ENCODE measurements at places on chromosomes 7 and 10. TPM values are rescaled to one million over a fixed set of nuclear protein-coding genes. Genes with fewer than 3 reads are reported as not detected.

GRCh38 chr7:152392254-152392653 is 43.5 kb downstream of the KMT2C start:
- no peaks in the 10 kb centered on the region for H3K27me3 ChIP-seq
- H3K4me3 ChIP-seq: no peak overlapping the region
- H3K27ac ChIP-seq: no peak overlapping the region
- no peaks in the 10 kb centered on the region for H3K36me3 ChIP-seq

DNA sequence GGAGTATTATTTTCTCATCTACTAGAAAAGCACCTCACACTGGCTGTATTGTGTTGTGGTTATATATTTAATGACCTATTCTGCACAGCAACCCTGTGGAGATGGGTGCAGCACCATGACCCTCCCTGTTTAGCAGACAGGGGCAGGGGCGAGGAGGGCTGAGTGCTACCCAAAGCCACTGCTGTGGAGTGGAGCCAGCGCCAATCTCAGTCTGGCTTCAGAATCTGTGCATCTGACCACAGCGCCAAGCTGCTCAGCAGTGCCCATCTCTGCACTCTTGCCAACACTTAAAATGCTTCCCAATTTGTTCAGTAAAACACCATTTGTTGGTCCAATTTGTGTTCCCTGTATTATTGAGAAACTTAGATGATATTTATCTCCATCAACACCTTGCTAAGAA is 239.1 kb downstream of the ZMYND11 start:
- H3K27me3 ChIP-seq: no peaks in the 10 kb centered on the region
- peaks cover 19% of the 10 kb centered on the region for H3K36me3 ChIP-seq
- no peak for DNase-seq
- H3K4me1 ChIP-seq: peaks cover 7% of the 10 kb centered on the region
- no peak overlapping the region for H3K27ac ChIP-seq
- H3K4me3 ChIP-seq: no peak overlapping the region

DNA sequence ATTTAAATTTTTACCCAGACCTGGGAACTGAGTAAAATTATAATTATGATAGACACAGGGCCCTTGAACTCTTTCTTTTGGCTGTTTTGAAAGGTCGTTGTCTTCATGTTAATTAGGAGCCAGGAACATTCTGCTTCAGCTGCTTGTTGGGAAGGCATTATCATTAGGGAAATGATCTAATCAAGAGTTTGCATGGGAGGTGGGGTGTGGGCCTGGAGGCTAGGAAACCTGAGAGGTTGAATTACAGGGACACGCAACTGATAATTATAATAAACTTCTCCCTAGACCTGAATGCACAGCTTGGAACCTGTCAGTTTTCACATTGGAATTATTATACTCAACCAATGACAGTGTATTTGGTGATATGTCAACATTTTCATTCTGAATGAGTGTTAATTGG is 237.7 kb downstream of the CACNB2 start:
- no peaks in the 10 kb centered on the region for H3K27me3 ChIP-seq
- H3K4me1 ChIP-seq: peaks cover 3% of the 10 kb centered on the region
- no peaks in the 10 kb centered on the region for H3K36me3 ChIP-seq
- DNase-seq: no peak
- H3K4me3 ChIP-seq: no peak overlapping the region

DNA sequence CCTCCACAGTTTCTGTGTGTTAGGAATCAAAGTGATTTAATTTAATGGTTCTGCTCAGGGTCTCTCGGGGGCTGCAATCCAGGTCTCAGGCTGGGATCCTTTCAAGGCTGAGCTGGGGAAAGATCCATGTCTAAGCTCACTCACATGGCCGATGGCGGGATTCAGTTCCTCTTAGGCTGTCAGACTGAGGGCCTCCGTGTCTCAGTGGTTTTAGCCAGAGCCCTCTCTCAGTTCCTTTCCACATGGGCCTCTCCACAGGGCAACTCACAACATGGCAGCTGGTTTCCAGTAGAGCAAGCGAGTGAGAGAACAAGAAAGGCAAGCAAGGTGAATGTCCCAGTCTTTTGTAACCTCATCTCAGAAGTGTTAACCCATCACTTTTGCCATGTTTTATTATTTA is 26.9 kb downstream of the CAV1 start:
- H3K4me3 ChIP-seq: no peak overlapping the region
- no peak for DNase-seq
- no peaks in the 10 kb centered on the region for H3K27me3 ChIP-seq
- H3K27ac ChIP-seq: no peak overlapping the region
- H3K36me3 ChIP-seq: no peaks in the 10 kb centered on the region
- peaks cover 72% of the 10 kb centered on the region for H3K4me1 ChIP-seq

GRCh38 chr10:35789996-35790395 is 147.9 kb upstream of the FZD8 start:
- no peak overlapping the region for H3K4me3 ChIP-seq
- H3K36me3 ChIP-seq: no peaks in the 10 kb centered on the region
- no peak for DNase-seq
- H3K27ac ChIP-seq: no peak overlapping the region
- no peaks in the 10 kb centered on the region for H3K27me3 ChIP-seq

CRPPA gene
- total RNA-seq: 1.1 TPM

RGR gene
- 0.35 TPM for total RNA-seq

- peak overlapping the region; percentile 52 for H3K27ac ChIP-seq
- peaks cover 31% of the 10 kb centered on the region for H3K4me1 ChIP-seq
- DNase-seq: peak; percentile 56
- H3K36me3 ChIP-seq: peaks cover 46% of the 10 kb centered on the region
- no peaks in the 10 kb centered on the region for H3K27me3 ChIP-seq
Observed at GRCh38 chr10:35565602-35566081, 39.5 kb upstream of the GJD4 start.

GRCh38 chr7:37346761-37347160 is 101.9 kb downstream of the ELMO1 start:
- DNase-seq: no peak
- no peak overlapping the region for H3K4me3 ChIP-seq
- H3K27me3 ChIP-seq: no peaks in the 10 kb centered on the region
- H3K4me1 ChIP-seq: peaks cover 28% of the 10 kb centered on the region

DNA sequence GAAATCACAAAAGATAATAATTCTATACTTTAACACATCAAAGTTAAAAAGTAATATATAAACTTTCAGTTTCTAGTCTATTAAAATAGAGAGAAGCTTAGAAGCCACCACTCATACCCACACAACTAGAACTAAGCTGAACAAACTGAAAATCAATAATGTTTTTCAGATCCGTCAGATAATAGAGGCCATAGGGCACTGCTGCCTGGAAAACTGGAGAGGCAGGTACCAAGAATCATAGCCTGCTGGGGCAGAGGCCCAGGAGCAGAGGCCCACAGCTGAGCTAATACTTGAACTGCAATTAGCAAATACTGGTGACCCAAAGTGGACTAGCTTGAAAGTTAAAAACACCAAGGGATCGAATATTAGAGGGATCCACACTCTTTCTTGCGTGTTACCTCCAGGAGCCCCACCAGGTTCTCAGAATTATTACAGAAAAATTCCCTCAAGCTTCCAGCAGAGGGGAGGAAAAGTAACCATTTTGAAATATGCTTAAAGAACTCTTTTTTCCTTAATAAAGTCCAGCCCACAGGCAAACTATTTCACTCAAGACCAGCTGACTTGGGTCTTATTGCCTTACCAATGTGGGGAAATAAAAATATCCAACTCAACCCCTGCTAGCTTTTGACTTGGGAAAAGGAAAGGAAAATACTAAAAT is 774.1 kb upstream of the IGFBP3 start:
- no peak overlapping the region for H3K4me3 ChIP-seq
- H3K27me3 ChIP-seq: no peaks in the 10 kb centered on the region
- H3K36me3 ChIP-seq: no peaks in the 10 kb centered on the region
- H3K27ac ChIP-seq: no peak overlapping the region

STAMBPL1 gene
- 3.9 TPM for total RNA-seq

OR2A7 gene
- total RNA-seq: 0.40 TPM

GRCh38 chr10:124482236-124482800 is 20.7 kb downstream of the LHPP start:
- H3K27me3 ChIP-seq: no peaks in the 10 kb centered on the region
- H3K4me3 ChIP-seq: no peak overlapping the region
- H3K36me3 ChIP-seq: no peaks in the 10 kb centered on the region
- H3K27ac ChIP-seq: no peak overlapping the region
- H3K4me1 ChIP-seq: no peaks in the 10 kb centered on the region

PRKAR2B gene
- total RNA-seq: 16.6 TPM

GRCh38 chr10:45091968-45092367 is 91.2 kb downstream of the ZNF22 start:
- H3K27ac ChIP-seq: no peak overlapping the region
- no peak for DNase-seq
- H3K4me1 ChIP-seq: no peaks in the 10 kb centered on the region
- H3K27me3 ChIP-seq: no peaks in the 10 kb centered on the region
- H3K36me3 ChIP-seq: no peaks in the 10 kb centered on the region

DNA sequence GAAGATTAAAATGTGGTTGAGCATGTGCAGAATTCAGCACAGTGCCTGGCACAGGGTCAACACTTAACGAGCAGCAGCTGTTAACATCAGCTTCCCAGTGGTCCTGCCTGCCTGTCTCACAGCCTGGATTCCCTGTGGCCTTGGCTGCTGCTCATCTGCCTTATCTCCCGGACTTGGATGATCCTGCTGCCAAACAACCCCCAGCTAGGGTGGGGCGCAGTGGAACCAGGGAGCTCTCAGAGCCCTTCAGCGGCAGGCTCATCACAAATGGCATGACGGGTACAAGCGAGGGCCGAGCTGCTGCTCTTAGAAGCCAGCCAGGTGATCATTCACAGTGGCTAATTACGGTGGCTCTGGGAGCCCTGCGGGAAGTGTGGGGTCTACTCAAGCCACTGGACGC is 13.0 kb upstream of the SMARCD3 start:
- H3K4me1 ChIP-seq: peaks cover 8% of the 10 kb centered on the region
- no peak overlapping the region for H3K4me3 ChIP-seq
- no peaks in the 10 kb centered on the region for H3K36me3 ChIP-seq
- peaks cover 5% of the 10 kb centered on the region for H3K27me3 ChIP-seq
- no peak for DNase-seq
- H3K27ac ChIP-seq: no peak overlapping the region

SEMA3C gene
- 67.7 TPM for total RNA-seq

CFAP46 gene
- total RNA-seq: 0.61 TPM

DNA sequence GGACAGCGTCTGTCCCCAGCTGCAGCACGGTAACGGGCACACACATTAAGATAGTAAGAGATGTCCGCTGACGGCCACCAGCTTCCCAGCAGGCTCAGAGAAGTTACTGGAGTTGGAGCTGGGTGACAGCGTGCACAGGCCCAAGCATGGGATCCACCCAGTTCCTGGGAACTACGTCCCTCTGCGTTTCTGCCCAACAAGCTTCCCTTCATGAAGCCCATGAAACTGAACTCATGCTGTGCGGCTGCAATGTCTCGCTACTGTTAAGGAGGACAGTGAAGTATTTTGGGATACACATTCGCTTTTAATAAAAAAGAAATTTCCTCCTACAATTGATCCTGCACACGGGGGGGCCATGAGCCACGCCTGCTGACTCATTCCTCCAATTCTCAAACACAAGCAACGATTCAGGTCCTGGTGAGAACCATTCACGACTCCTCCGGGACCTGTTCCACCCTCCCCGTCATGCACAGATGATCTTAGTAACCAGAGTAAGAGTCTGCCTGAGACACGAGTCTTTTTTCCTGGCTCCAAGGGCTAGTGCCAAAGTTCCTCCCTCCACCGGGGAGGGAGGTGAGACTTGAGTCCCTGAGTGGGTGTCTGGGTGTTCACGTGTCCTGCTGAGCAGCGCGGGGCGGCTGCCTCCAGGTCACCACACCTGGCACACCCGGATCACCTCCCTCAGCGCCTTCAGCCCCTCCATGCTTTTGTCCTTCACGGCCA is 2.6 kb downstream of the PSMG3 start:
- H3K27ac ChIP-seq: no peak overlapping the region
- H3K36me3 ChIP-seq: peaks cover 22% of the 10 kb centered on the region
- peaks cover 25% of the 10 kb centered on the region for H3K4me1 ChIP-seq
- H3K27me3 ChIP-seq: no peaks in the 10 kb centered on the region
- DNase-seq: no peak

RPEL1 gene
- total RNA-seq: not detected

DNA sequence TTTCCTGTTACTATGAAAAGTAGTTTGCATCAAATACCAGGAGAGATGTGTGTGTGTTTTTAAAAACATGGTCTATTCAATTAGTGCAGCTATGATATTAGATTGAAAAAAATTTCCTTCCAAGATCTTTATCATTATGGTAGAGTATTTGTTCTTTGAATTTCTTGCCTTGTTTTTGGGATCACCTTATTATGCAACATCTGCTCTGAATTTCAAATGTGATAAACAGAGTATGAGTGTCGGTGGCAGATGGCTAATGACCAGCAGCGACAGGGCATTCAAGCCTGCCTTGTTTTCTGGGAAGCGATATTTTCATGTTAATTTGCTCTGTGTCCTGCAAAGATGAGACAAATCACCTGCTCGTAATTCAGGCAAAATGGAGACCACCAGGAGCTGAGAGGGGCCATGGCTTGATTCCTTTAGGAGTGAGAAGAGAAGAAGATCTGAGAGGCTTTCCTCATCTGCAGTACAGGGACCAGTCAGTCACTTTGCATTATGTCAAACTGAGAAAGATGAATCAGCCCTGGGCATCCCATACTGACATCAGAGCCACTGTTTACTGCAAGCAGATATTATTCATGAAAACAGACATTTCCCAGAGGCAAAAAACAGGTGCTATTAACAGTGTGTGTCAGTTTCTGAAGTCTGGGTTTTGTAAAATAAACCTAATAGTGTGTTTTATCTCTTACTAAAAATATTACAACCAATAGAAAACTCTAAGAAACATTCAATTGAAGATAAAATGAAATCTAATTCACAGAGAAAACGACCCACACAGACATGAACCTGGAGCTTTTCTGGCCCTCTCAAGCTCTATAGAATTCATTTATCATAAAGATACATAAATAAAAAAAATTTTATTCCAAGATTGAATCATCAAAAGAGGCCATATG is 67.6 kb downstream of the CDK6 start:
- no peaks in the 10 kb centered on the region for H3K27me3 ChIP-seq
- no peak for DNase-seq
- no peak overlapping the region for H3K27ac ChIP-seq
- H3K36me3 ChIP-seq: peaks cover 11% of the 10 kb centered on the region
- H3K4me3 ChIP-seq: no peak overlapping the region

GRCh38 chr10:116694927-116695268 is 47.5 kb downstream of the HSPA12A start:
- no peak for DNase-seq
- peaks cover 11% of the 10 kb centered on the region for H3K36me3 ChIP-seq
- no peak overlapping the region for H3K4me3 ChIP-seq
- H3K27me3 ChIP-seq: no peaks in the 10 kb centered on the region
- no peak overlapping the region for H3K27ac ChIP-seq

All from heart left ventricle (tissue), 16 donors.